ENCODE measurements at places on chromosomes 3 and 15. TPM values are rescaled to one million over a fixed set of nuclear protein-coding genes. Genes with fewer than 3 reads are reported as not detected.

DNA sequence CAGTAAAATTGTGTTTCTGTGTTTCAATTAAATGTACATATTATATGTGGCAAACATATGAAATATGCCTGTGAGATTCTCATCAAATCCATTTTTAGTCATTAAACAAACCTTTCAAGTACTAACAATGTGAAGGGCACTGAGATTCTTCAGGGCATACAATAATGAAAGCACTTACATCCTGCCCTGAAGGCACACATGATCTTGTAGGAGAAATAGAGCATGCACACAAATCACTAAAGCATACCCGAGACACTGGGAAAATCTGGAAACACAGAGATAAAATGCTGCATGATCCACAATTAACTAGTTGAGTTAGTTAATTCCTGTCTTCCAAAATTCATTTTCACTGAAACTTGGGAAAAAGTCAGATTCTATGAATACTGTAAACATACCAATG lies 810.5 kb upstream of the NECTIN3 start:
- H3K4me3 ChIP-seq, result no peak overlapping the region
- H3K4me1 ChIP-seq, result no peaks in the 10 kb centered on the region
- no peaks in the 10 kb centered on the region for H3K36me3 ChIP-seq
- H3K27me3 ChIP-seq, result no peaks in the 10 kb centered on the region
- no peak for DNase-seq

SEMA6D gene
- 18.2 TPM for total RNA-seq

GRCh38 chr15:57335293-57335715 lies 41.0 kb upstream of the CGNL1 start:
- no peak overlapping the region for H3K4me3 ChIP-seq
- DNase-seq, result no peak
- H3K4me1 ChIP-seq, result no peaks in the 10 kb centered on the region
- no peaks in the 10 kb centered on the region for H3K27me3 ChIP-seq
- H3K27ac ChIP-seq, result no peak overlapping the region
- H3K36me3 ChIP-seq, result no peaks in the 10 kb centered on the region

DNA sequence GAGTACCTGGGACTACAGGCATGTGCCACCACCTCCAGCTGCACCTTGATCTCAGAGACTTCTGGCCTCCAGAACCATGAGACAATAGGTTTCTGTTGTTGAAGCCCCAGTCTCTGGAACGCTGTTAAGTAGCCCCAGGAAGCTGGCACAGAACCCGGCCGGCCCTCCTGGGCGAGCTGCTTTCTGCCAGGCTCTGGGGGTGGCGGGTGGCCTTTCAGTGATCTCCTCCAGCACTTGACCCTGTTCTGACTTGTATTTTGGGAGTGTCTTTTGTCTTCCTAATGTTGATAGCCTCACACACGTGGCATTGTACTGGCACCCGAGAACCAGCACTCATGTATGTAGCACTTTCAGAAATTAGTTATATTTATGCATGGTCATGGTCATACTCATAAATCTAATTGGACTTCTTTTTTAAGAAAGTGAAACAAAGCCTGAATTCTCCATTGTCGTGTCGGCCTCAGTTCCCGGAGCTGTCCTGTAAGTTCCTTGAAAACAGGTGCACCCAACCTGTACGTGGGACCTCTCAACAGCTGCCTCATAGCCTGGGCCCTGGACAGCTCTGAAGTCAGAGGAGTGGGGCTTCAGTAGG lies 74.0 kb downstream of the TFRC start:
- no peak overlapping the region for H3K27ac ChIP-seq
- no peak overlapping the region for H3K4me3 ChIP-seq
- no peak for DNase-seq
- H3K36me3 ChIP-seq, result no peaks in the 10 kb centered on the region
- H3K4me1 ChIP-seq, result no peaks in the 10 kb centered on the region
- H3K27me3 ChIP-seq, result no peaks in the 10 kb centered on the region

GRCh38 chr3:70531063-70531657 lies 218.7 kb upstream of the MDFIC2 start:
- no peak for DNase-seq
- no peak overlapping the region for H3K27ac ChIP-seq
- no peak overlapping the region for H3K4me3 ChIP-seq
- H3K27me3 ChIP-seq, result no peaks in the 10 kb centered on the region
- peaks cover 18% of the 10 kb centered on the region for H3K4me1 ChIP-seq

RBMS3 gene
- 29.7 TPM for total RNA-seq

All from body of pancreas (tissue), 4 donors.